Stimulated activated CD8-positive, alpha-beta memory T cell treated with anti-CD3 and anti-CD28 coated beads, Interleukin-7, amount 100 ng/mL, for 1 hour (primary cell): ENCODE measurements at places on chromosomes 7 and 10.

- DNase-seq, result no peak
Measured at GRCh38 chr10:48614481-48615390, 9.9 kb upstream of the ARHGAP22 start.

GRCh38 chr10:68132391-68132790 is 23.1 kb downstream of the MYPN start:
- no peak for DNase-seq

DNA sequence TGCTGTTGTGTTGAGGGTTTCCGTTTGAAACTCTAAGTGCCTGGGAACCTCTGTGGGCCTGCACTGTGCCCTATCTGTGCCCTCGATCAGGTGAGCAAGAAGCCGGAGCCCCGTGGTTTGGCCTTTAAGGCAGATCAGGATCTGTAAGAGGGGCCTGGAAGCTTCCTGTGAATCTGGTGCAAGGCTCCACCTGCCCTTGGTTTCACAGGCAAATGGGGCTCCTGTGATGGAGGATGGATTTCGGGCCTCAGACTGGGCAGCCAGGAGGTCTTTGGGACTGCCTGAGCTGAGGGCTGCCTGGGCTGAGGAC is 21.6 kb downstream of the SCART1 start:
- DNase-seq, result peak; percentile 6

DNA sequence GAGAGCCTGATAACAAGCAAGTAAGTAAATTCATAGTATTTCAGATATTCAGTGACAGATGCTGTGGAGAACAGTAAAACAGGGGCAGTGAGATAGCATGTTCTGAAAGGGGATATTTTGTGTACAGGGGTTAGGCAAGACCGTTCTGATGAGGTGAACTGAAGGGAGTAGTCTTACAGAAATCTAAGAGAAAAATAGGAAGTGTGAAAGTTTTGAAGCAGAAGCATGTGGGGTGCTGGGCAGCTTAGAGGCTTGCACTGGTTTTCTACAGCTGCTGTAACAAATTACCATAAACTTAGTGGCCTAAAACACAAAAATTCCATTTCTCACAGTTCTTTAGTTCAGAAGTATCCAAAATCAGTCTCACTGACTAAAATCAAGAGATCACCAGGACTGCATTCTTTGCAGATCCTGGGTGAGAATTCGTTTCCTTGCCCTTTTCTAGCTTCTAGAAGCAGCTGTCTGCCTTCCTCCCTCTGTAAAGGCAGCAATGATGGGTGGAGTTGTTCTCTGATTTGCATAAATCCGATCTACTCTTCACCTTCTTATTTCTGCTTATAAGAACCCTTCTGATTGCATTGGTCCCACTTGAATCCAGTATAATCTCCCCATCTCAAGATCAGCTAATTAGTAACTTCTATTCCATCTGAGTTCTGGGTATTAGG is 7.5 kb upstream of the KLF14 start:
- DNase-seq, result no peak

DNA sequence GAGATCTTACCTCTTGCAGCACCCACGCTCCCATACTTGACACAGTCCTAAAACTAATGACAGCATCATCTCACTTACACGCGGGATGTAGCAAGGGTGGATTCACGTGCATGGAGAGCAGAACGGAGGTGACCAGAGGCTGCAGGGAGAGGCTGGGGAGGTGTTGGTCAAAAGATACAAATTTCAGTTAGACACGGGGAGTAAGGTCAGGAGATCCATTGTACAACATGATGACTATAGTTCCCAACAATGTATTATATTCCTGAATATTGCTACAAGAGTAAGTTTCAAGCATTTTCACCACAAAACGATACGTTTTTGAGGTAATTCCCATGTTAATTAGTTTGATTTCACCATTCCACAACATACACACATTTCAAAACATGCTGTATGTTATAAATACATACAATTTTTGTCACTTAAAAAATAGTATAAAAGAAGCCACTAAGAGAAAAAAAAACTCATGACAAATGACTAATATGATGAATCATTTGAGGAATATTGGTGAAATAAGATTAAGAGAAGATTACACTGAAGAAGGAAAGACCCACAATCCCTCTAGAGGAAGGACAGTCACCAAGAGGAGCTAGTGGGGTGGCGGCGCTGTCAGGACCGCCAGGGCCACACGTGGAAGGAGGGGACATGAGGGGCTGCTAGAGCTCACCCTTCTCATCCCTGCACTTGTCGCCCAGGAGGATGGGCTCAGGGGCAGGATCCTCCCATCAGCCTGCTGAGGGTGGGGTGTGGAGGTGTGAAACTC is 49.4 kb upstream of the EGFR start:
- no peak for DNase-seq

- DNase-seq, result no peak
Measured at GRCh38 chr7:45325378-45325777, 167.8 kb downstream of the RAMP3 start.

- DNase-seq, result no peak
Measured at GRCh38 chr10:131789516-131789915, 111.3 kb upstream of the PPP2R2D start.

DNA sequence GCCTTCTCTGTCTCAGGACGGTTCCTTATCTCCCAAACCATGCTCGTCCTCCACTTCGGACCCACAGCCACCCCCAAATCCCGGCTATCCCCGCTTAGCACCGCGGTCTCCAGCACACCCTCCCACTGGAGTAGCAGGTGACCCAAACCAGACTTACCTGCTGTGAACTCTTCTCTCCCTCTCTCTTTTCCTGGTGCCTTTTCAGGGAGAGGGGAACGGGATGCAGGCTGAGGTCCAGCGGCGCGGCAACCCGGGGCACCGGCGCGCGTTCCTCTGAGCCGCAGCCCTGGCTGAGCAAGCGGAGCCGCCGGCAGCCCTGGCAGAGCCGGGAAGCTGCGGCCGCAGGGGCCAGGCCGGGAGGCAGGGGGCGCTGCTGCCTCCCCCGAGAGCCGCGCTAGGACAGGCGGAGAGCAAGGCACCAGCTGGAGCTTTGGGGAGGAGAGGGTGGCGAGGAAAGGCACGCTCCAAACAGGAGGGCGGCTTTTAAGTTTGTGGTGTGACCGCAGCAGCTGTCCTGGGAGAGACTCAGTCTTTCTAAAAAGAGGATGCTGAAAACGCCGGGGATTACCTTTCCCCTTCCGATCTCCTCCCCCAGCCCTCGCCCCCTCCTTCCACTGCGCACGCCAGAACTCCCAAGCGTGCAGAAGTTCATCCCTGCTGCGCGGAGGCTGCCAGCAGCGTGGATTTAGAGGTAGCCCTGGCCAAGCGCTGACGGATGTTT is at the start of gene SEMA3D:
SEMA3D (minus strand) TSS at position 536 of the 721 bp plus-strand sequence. CDS start 65,165 bp downstream, outside the sequence.
- no peak for DNase-seq

- DNase-seq, result no peak
Measured at GRCh38 chr10:96380821-96381220, 22.0 kb upstream of the OPALIN start.

DNA sequence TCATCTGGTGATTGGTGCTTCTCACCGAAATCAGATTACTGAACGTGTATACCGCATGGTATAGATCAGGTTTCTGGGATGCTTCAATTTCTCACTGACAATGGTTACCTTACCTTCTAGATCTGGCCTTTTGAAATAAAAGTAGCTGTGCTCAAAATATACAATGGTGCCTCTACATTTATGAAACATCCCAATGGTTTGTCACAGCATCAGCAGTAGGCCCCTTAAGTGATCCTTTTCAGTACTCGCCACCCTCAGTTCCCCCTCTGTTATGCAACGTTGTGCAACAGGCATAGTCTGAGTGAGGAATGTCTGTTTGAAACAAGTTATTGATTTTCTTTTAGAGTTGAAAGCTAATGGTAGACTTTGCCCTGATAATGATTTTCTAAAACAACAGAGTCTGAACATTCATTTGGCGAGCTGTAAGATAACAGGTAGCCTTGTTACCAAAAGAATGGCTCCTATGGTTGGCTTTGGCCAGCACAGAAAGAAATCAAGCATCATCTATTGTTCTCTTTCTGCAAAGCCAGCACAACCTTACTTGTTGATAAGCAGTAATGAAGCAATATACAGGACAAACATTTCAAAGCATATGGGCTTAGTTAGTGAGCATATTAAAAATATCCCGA is 693.9 kb downstream of the PARD3 start:
- no peak for DNase-seq

- no peak for DNase-seq
Measured at GRCh38 chr10:123455861-123456260, 210.3 kb upstream of the GPR26 start.

DNA sequence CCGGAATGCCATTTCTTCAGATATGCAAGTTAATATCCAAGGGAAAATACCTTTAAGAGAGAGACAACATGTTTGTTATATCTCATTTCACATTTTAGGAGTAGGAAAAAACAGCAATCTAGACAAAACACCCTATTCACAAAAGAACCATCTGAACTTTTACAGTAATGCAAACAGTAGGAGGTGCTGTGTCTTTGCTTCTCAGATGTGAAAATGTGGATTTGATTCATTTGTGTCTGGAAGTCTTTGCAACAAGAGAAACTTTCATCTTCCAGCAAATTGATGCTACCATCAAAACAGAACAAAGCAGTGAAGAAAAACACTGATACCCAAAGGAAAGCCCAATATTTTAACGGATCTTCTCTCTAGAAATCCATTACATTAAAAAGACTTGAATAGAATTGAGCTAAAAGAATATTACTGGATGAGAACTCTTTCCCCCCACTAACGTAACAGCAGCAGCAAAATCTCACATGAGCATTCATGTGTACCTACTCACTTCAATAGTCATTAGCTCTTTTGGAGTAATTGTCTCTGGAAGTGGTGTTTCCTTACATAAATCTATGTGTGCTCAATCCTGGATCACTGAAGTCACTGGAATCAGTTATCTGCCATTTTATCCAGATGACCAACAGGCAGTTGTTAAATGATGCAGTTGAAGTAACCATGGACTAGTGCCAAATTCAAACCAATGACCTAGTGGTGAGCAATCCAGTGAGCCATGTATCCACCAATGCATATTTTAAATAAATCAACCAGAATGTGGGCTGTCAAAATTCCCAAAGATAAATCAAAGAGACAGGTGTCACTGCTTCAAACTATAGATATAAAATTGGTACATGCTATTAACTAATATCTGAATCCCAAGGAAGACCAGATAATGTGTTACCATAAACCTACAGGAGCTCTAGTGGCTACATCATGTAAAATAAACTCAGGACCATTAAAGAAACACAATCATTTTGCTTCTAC is 1.8 kb downstream of the SEMA3C start:
- DNase-seq, result no peak

DNA sequence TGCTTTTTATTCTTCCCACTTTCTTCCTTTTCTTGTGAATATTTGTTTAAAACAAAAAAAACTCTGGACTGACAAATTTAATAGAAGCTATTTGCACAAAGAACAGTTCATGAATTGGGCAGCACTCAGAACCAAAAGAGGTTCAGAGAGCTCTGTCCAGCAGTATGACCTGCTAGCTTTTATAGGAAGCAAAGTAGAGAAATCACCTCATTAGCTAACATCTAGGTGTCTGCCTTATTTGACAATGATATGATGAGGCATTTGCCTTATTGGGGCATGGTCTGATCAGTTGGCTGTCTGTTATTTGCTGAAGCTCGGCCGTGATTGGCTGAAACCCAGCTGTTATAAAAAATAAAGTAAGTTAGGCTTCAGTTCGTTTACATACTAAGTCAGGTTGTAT is 819 bp upstream of the TRIM4 start:
- DNase-seq, result no peak

GRCh38 chr10:98134117-98134430 is 383 bp upstream of the R3HCC1L start:
- DNase-seq, result no peak

GRCh38 chr7:106278695-106279094 is 6.1 kb downstream of the NAMPT start:
- DNase-seq, result no peak

GRCh38 chr7:15462721-15463389 is 99.0 kb downstream of the AGMO start:
- DNase-seq, result no peak

- DNase-seq, result no peak
Measured at GRCh38 chr10:96244354-96244753, 27.0 kb downstream of the BLNK start.

DNA sequence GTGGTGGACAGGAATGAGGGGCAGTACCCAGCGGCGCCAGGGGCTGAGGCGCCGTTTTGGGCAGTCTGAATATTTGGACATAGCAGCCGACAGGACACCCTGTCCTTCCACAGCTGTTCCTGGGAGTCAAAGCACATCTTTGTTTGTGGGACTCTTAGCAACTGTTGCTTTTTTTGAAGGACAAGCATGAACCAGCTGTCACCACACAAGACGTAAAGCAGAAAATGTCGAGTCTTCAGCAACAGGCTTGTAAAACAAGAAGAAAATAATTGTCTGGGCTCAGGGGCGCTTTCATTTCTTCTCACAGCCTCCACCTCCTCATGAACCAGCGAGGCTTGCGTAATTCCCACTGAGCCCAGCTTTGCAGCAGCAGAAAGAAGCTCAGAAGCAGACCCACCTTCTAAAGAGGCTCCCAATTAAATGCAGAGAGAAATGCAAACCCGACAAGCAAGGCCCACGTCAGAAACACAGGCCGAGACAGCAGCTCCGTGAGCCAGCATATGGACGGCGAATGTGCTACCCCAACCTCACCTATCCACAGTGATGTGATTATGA is 68.9 kb upstream of the DNAAF5 start:
- DNase-seq, result no peak

DNA sequence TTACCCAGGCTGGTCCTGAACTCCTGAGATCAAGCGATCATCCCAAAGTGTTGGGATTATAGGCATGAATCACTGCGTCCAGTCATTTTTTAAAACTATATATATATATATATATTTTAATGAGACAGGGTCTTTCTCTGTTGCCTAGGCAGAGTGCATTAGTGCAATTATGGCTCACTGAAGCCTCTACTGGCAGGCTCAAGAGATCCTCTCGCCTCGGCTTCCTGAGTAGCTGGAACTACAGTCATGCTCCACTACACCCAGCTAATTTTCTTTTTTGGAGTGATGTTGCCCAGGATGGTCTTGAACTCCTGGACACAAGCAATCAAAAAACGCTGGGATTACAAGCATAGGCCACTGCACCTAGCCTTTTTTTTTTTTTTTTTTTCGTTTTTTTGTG is 55.3 kb upstream of the KAT6B start:
- no peak for DNase-seq

DNA sequence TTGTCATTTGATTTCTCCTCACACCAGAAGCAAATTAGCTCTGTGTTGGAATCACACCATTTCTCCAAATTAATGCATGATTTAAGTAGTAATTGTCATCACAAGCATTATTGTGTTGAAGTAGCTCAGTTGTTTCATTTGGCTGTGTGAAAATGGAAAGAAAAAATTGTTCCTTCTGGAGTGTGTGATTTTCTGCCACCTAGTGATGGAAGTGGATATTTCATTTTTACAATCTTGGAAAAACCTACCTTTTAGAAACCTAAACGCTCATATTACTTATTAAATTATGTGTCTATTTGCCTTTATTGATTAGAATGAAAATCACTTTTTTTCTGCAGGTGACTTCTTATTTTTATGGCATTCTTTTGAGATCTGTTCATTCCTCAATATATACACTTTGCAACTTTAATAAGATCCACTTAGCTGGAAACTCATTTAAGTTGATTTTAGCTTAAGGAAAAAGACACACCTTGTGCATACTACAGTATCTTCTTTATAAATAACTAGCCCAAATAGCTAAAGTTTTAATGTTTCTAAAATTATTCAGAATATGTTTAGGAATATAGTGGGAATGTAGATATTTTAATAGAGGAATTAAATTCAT is 50.0 kb downstream of the SRI start:
- DNase-seq, result no peak
